ENCODE measurements at places on chromosomes 12 and 14.

DNA sequence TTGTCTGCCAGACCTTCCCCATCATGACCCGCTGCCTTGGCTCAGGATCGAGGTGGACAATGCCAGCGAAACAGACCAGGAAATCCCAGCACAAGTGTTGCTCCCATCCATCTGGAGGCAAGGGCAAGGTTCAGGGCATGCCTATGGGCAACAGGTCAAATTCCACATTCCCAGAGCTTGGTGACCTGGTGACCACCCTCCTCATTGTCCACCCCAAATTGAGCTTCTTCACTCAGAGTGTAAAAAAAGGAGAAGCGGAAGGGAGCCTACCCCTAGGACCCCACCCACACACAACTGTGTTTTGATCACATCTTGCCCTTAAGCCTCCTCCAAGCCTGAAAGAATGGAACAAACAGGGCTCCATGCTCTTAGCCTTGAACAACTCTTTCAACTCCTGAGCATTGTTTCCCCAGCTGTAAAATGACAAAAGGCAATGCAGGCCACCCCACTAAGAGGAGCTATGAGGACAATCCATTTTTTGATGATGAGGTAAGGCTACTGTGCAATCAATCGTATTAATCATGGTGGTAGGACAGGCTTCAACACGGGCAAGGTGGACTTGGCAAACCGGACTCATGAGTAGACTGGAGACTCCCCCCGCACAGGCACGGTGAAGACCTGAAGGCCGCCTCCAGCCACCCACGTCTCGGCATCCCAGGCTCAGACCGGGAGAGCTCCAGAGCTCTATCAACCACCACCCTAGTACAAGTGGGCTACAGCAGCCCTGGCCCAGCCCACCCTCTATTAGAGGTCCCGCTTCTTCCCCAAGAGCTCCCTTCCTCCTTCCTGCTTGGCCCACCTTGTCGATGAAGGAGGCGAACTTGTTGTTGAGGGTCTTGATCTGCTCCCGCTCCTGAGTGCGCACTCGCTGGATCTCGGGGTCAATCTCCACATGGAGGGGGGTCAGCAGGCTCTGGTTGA, 866 bp downstream of the KRT79 start:
- DNase-seq = no peak

GRCh38 chr12:101166866-101167265, 43.2 kb downstream of the SLC5A8 start:
- no peak for DNase-seq

DNA sequence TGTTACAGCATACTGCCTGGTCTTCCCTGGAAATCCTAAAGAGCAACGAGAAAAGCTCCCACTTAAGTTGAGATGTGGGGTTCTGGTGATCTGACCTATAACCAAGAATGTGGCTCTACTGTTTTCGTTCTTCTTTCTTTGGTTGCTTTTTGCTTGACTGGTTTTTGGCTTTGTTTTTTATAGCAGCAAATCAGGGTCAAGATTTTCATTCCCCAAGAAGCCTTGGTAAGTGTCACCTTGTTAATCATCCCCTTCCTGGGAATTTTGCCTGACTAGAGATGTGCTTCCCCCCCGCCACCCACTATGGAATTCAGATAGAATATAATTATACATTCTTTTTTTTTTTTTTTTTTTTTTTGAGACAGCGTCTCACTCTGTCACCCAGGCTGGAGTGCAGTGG, 116.7 kb upstream of the FOXN3 start:
- no peak for DNase-seq

DNA sequence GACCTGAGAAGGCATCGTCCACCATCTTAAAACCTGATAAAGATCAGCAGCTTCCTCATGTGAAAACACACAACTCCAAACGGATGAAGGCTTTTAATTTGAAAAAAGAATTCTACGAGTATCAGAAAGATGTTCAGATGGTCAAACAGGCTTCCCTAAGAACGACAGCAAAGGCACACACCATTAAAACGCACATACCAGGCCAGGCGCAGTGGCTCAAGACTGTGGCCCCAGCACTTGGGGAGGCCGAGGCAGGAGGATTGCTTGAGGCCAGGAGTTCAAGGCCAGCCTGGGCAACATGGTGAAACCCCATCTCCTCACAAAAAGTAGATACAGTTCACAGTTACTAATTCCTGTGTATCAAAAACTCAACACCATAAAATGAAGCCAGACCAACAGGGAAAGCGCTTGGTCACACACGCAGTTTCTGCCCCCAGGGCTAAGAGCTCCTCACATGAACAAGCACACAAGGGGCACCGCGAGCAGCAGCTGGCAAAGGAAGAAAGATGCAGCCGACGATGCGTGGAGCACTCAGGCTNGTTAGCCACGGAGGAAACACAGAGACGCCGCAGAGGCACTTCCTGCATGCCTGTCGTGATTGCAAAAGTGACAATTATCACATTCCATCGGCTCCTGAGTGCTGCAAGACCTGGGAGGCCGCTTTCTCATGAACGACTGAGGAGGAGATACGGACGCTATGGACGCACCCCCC, 78.0 kb downstream of the NOC4L start:
- DNase-seq = no peak

GRCh38 chr12:22271023-22271422, 63.5 kb downstream of the ST8SIA1 start:
- DNase-seq = no peak

DNA sequence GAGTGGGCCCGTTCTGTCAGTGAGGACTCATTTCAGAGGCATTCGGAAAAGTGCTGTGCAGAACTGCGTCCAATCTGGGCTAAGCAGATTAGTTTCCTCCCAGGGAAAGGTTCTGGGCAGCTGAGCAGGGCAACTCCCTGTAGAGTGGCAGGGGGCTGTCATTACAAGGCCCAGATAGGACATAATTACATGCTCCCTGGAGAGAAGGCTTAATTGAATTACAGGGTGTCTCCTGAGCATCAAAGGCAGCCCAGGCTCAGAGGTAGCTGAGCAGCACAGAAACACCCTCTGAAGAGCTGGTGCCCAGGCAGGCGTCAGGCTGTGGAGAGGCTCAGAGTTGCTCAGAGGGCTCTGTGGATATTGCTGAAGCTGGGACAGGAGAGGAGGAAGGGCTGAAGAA, 36.0 kb downstream of the SLC8A3 start:
- DNase-seq = no peak

- DNase-seq = no peak
Observed at GRCh38 chr14:20215196-20215595, 8.3 kb upstream of the OR11H6 start.

GRCh38 chr14:21367582-21368144, 16.2 kb downstream of the SUPT16H start:
- DNase-seq = no peak

DNA sequence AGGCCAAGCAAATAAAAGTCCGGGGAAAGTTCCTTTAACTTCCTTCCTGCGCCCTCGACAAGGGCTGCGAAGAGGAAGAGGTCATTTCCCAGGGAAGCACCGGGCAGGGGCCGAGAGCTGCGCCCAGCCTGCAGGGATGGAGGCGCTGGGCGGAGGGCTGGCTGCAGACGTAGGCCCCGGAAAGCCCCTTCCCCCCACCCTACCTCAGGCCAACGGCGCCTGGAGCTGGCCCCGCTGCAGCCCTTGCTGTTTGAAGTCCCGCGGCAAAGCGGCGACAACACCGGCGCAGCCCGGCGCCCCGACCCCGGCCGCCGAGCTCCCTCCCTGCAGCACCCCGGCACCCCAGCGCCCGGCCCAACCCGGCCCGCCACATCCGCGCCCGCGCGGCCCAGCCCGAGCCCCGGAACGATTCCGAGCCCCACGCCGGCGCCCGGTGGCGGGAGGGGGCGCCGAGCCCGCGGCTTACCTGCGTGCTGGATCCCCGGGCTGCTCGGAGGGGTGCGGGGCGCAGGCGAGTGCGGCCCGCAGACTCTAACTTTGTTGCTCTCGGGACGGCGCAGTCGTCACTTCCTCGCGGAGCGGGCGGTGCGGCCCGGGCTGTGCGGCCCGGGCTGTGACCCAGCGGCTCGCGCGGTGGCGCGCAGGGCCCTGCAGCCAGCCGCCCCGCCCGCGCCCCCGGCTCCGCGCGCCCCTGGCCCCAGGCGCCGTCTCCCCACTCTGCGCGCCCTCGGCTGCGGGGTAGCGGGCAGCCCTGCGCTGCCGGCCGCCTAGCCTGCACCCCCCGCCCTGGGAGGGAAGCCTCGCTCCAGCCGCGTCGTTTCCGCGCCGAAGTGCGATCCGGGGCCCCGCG, 64.8 kb upstream of the PTGR2 start:
- peak; percentile 81 for DNase-seq

- DNase-seq = no peak
Observed at GRCh38 chr12:117968151-117968789, 520 bp downstream of the KSR2 start.

GRCh38 chr14:49593016-49593415, 5.7 kb upstream of the LRR1 start:
- DNase-seq = no peak

DNA sequence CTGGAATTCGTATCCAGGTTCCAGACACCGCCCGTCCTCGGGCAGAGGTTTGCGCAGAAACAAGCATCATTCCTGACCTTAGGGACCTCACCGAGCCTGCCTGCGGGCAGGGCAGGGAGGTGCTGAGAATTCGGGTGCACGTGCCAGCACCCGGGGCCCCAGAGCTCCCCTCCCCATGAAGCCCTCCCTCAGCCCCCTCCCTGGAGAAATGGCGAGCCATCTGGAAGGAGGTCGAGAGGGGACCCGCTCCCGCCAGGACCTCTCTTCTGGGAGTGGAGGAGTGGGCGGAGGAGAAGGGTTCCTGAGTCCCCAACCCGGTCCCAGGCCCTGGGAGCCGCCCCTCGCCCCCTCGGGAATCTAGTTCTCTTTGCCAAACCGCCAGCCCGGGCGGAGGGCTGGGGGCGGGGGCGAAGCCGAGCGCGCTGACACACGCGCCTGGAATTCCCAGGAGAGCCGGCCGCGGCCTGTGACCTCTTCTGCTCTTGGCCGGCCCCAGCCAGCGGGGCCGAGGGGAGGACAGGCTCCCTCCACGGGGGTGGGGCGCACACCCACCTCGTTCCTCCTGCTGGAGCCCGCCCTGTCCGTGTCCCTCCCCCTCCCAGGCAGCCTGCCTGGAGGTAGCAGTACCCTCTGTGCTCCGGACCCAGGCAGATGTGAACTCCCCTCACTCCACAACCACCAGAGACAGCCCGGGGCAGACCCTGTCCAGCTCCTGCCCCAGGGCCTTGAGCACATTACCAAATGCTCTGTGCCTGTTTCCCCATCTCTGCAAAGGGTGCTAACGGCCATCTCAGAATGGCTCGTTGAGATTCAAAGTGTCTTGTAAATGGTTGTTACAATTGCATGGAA, 23.0 kb upstream of the GPR132 start:
- peak; percentile 74 for DNase-seq

DNA sequence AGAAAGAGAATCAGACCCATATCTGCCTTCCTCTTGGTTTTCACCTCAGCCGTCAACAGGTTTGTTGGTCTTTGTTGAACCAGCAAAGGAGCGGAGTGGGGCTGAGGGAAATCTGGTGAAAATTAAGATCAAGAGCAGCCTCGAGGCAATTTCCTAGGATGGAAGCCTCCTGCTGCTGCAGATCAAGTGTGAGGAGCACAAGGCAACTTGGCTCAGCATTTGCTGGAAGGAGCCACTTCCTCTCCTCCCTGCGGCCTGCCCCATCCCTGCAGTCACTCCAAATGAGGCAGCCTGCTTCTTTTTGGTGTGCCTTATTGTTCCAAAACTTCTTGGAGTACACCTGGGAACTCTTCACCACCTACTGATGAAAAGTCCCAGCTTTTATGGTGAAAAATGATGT, 4.9 kb downstream of the TC2N start:
- DNase-seq = no peak

DNA sequence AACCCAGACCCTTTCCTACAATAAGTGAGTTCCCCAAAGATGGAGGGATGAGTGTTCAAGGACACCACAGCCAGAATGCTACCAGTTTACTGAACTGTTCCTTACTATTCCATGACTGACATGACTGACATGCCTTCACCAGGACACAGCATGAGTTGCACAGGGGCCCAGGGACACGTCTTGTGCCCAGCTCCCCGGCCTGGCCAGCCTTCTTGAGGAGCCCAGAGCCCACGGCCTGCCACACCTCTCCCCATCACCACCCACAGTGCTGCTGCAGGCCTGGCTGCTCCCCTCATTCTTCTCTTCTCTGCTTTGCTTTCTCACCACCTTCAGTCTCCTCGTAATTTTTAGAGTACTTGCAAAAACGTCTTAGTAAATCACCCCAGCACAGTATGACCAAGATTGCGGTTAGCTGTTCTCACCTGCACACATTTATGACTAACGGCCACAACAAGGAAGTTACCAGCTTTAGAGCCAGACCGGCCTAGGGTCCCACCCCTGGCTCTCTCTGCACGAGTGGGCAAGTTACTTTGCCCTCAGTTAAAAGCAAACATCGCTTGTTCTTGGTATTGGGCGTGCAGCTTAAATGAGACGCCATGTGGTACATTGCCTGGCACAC, 18.5 kb downstream of the PPP2R5E start:
- no peak for DNase-seq

GRCh38 chr12:30795410-30796312, 40.9 kb upstream of the CAPRIN2 start:
- DNase-seq = peak; percentile 88

DNA sequence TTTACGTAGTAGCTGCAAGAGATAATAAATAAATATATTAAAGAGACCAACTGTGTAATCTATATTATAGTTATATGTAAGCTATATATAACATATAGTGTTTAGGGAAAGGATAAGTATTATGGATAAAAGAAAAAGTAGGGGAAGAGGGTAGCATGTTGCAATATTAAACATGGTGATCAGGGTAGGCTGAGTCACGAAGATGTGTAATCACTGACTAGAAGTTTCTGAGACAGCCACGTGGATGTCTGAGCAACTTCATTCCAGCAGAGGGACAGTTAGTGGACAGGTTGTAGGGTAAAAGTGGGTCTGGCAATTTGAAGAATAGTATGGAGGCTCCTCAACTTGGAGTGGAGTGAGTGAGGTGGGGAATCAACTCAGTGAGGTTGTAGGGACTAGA, 109.7 kb downstream of the ANO4 start:
- DNase-seq = no peak

DNA sequence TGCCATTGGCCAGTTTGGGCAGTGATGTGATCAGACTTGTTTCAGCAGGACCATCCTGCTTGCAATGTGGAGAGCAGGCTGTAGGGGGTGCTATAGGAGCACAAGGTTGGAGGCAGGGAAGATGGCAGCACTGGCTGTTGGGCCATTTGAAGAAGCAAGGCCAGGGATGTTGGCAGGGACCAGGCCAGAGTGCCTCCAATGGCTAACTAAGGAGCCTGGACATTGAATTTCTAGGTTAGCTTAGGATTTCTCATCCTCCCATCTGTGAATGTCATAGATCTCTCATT, 23.5 kb downstream of the FGF23 start:
- DNase-seq = peak; percentile 67

GRCh38 chr14:32329690-32330285, 690 bp downstream of the AKAP6 start:
- DNase-seq = no peak

Measured in H1 (cell line).